ENCODE measurements at places on chromosomes 7 and 10.

DNA sequence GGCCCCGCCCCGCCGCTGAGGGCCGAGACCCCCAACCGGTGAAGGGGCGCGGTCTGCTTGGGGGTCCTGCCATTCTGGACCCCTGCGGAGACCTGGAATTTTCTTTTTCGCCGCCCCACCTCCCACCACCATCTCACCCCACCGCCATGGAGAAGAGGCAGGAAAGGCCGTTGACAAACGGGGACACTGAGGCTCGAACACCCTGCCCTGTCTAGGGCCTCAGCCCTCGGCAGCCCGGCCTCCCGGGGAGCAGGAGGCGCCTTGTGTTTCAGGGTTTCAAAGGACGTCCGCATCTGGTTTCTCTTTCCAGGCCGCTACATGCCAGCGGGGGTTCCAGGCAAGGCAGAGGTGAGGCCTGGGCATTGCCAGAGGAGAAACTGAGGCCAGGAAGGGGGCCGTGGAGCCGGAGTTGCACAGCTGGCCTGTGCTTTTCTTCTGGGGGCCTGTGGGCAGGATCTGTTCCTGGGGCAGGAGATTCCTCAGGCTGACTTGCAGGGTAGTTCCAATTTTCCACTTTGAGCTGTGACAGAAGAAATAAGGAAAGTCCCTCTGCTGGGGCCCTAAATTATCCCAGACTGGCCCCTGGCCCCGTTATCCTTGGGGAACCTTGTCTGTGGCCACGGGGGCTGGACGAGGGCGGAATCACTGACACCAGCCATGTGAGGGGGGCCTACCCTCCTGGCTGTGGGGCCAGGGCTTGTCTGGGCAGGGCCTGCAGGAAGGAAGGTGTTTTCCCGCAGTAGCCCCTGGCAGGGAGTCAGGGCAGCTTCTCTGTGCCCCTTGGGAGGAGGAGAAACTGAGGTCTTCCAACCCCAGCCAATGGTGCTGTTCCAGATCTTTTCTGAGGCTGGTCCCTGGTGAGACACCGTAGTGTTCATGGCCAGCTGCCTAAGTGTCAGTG lies 900 bp upstream of the MICALL2 start:
- DNase-seq: no peak

DNA sequence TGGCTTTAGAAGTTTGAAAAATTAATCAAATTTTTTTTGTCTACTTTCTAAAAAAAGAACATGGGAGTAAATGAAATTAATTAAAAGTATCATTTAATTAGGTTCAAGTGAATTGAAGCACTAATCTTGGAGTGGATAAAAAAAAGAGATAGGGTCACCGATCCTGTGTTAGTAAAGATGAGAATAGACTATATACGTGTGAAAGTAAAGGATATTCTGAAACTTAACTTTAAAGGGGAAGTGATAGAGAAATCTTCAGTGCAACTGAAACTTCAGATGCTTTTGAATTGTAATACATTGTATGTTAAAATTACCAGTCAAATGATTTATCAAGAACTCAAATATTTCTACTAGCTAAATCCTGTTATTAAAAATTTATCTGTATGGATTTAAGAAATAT lies 4.8 kb downstream of the NHLRC2 start:
- DNase-seq: no peak

DNA sequence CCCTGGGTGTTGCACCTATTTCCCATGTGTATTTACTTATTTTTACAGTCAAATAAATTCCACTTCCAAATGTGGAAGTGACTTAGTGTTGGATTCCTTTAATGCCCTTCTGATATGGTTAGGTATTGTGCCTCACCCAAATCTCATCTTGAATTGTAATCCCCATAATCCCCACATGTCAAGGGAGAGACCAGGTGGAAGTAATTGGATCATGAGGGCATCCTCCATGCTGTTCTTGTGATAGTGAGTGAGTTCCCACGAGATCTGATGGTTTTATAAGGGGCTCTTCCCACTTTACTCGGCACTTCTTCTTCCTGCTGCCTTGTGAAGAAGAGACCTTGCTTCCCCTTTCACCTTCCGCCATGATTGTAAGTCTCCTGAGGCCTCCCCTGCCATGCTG lies 136.9 kb downstream of the SNX10 start:
- DNase-seq: no peak

- no peak for DNase-seq
These were observed 313.0 kb downstream of the DOCK4 start for GRCh38 chr7:111893190-111893589.

GRCh38 chr10:99788598-99789256 lies 6.3 kb downstream of the ABCC2 start:
- no peak for DNase-seq

DNA sequence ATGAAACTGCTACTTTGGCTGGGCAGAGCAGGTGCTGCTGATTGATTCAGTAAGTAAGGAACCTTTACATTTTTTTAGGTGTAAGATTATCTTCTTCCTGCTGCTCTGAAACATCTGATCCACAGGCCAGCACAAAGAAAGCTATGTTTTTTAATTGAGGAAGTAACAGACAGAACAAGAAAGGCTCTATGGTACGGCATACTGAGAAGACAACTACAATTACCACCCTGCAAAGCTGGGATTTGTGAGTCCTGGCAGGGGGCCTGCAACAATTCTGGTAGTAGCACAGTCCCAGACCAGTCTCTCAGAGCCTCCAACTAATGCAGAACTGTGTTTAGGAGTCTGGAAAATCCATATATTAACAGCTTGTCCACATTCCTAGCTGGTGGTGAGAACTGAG lies 103.0 kb upstream of the LRRTM3 start:
- DNase-seq: peak; percentile 17

- no peak for DNase-seq
These were observed 23.1 kb downstream of the TCAF1 start for GRCh38 chr7:143878884-143879283.

DNA sequence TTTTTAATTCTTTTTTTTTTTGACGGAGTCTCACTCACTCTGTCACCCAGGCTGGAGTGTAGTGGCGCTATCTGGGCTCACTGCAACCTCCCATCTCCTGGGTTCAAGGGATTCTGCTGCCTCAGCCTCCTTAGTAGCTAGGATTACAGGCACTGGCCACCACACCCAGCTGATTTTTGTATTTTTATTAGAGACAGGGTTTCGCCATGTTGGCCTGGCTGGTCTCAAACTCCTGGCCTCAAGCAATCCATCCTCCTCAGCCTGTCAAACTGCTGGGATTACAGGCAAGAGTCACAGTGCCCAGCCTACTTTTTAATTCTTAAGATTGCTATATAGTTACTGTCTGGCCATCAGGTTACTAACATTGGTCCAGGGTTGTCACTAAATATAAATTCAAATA lies 59.6 kb downstream of the ZNF277 start:
- DNase-seq: no peak

- no peak for DNase-seq
These were observed 123.6 kb downstream of the TCF7L2 start for GRCh38 chr10:113073549-113074189.

DNA sequence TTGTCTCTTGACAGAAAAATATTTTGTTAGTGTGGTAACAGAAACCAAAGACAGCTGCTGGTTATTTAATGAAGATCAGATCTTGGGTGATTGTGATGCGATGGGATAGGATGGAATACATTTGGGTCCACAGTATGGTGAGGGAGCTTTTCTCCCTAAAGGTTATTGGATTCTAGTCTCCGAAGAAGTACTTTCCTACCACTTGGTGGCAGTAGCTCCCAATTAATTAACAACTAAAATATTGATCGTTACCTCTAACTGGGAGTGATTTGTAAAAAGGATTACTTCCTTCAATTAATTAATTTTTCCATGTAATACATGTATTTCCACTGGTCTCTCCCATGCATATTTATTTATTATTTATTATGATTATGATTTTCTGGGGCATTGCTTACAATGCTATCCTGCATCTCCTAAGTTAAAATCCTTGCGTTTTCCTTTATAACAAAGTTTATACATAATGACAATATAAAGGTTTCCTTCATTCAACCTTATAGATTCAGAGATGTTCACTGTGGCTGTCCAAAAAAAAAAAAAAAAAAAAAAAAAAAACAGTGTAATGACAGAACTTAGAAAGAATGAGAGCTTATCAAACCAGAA lies 25.6 kb downstream of the TMEM196 start:
- DNase-seq: peak; percentile 3

GRCh38 chr10:58585435-58585834 lies 72.8 kb downstream of the BICC1 start:
- no peak for DNase-seq
